Activated naive CD8-positive, alpha-beta T cell treated with anti-CD3 and anti-CD28 coated beads, Interleukin-2, amount 10 ng/mL, durations not matched to agents 7 days and 5 days (primary cell): ENCODE measurements at places on chromosomes 12 and 14. TPM values are rescaled to one million over a fixed set of nuclear protein-coding genes. Genes with fewer than 3 reads are reported as not detected.

Gene SRRM4
- not detected for total RNA-seq

Gene ZFHX2
- total RNA-seq, result 0.75 TPM

Gene DPPA3
- total RNA-seq, result not detected

Gene HOXC12
- not detected for total RNA-seq

Gene KCNC2
- not detected for total RNA-seq

Gene CLEC1A
- not detected for total RNA-seq

Gene TAS2R9
- 0.28 TPM for total RNA-seq

Gene KRT78
- total RNA-seq, result not detected

Gene CCDC196
- total RNA-seq, result not detected

Gene FAM177A1
- total RNA-seq, result 42.5 TPM
